ENCODE measurements at places on chromosomes 4 and X.

GRCh38 chr4:137707102-137707620, 174.9 kb upstream of the PCDH18 start:
- no peak for DNase-seq

GRCh38 chr4:138406876-138407275, 164.7 kb upstream of the SLC7A11 start:
- no peak for DNase-seq

DNA sequence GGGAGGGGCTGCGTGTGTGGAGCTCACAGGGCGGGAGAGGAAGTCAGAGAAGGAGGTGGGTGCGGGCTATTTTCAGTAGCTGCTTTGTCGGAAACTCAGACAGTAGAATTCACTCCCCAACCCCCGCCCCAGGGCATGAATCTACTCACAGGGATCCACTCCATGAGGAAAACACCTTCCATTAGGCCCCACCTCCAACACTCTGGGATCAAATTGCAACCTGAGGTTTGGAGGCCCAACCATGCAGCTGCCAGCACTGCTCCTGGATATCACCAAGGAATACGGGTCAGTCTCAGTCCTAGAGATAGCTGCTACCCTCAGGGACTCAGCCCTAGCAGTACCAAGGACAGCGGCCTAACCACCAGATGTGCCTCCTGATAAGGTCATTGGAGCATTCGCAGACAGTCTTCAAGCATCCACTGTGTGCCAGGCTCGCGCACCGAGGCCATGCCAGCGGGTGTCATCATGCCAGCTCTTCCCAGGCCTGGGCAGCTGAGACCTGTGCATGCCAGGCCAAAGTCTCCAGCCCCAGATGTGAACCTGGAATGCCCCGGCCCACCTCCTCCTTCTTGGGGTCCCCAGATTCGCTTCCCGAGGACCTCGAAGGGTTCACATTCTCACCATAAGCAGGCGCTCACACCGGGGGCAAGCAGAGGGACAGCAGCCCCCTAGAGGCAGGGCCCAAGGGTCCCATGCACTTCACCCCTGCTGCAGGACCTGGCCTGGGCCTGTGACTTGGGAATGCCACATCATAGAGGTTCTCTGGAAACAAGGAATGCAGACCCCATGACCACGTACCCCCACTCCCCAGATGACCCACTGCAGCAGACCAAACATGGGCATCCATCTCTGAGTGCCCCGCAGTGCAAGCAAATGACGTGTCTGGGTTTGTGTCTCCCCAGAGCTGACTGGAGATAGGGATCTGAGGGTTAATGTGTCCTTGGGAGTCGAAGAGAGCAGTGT, 102.3 kb downstream of the ADRA2C start:
- no peak for DNase-seq

DNA sequence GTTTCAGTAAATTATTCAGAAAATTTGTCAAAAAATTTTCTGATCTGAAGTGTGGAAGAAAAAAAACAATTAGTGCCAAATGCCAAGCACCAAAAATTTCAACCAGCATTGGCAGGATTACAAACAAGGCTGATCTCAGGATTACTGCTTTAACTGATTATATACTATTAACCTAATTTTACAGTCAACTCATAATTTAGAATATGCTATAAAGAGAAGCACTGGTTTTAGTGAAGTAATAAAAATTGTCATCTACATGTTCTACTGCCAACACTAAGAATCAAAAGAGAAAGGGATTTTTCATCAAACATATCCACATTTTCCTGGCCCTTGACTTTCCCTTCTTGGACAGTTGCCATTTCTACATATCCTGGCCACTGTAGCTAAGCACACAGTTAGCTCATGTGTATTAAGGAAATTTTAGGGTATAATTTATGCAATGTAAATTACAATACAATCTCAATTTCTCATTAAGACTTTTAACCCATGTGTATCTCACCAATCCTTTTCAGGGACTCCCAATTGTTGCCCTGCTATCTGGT, 33.8 kb downstream of the THOC2 start:
- DNase-seq = no peak
